GM13976 (cell line): ENCODE measurements at places on chromosomes 12 and 14.

DNA sequence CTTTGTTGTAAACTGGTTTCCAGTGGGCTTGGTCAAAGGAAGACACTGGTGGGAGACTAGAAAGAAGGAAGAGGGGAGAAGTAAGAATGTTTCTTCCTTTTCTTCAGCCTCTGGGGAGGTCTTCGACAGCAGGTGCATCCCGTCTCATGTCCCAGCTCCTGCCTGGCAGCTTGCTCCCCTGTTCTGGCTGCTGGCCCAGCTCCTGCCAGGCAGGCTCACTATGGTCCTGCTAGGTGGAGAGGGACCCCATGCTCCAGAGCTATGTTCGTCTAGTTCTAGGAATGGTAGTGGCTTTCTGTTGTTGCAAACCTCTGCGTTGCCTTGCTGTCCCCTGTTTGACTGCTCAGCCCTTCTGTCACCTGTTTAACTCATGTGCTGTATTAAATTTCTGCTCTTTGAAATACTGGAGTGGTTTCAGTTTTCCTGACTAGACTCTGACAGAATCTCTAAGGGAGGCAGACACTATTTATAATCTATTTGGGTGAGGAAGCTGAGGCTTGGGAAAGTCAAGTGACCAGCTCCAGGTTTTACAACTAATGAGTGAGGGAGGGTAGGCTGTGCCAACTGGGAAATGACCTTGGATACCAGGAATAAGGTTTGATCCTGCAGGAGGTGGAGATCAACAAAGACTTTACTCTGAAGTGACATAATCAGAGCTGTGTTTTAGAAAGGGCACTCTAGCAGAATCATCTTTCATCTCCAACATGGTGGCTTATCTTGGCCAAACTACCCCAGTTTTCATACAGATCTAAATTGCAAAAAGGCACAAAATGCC, 94.7 kb upstream of the DDHD1 start:
- DNase-seq = no peak

GRCh38 chr12:90268574-90268973, 559.9 kb upstream of the ATP2B1 start:
- no peak for DNase-seq

- DNase-seq = no peak
Measured at GRCh38 chr12:51307655-51308593, 16.1 kb downstream of the BIN2 start.

DNA sequence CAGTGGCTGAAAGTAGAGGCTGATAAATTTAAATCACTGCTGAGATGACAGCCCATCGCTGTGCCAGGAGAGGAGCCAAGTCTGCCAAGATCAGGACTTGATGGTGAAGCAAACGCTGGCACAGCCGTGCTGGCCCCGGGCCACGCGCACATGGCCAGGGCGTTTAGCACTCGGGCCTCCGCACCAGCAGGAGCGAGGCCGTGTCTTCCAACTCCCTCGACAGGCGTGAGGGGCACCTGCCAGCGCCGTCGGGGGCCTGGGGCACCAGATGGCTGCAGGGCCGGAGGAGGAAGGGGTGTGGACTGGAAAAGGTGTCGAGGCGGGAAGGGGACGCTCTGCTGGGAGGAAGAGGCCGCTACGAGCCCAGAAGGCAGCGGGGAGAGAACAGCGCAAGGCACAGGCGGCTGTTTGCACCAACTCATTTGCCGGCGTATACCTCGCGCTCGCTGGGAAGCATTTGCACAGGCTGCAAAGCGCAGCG, 29.5 kb downstream of the RIMBP2 start:
- no peak for DNase-seq
